Stimulated activated CD4-positive, alpha-beta T cell treated with anti-CD3 and anti-CD28 coated beads, TNF-alpha, amount 100 ng/mL, for 1 hour (primary cell): ENCODE measurements at places on chromosomes 5 and 9.

GRCh38 chr9:110065532-110065931, 142.4 kb downstream of the C9orf152 start:
- no peak for DNase-seq

- no peak for DNase-seq
These were observed 32.0 kb upstream of the DMRT2 start for GRCh38 chr9:1018121-1018520.

- DNase-seq, result no peak
These were observed 30.1 kb upstream of the AUH start for GRCh38 chr9:91391818-91392217.

- no peak for DNase-seq
These were observed 278.7 kb upstream of the TYRP1 start for GRCh38 chr9:12414514-12414913.

DNA sequence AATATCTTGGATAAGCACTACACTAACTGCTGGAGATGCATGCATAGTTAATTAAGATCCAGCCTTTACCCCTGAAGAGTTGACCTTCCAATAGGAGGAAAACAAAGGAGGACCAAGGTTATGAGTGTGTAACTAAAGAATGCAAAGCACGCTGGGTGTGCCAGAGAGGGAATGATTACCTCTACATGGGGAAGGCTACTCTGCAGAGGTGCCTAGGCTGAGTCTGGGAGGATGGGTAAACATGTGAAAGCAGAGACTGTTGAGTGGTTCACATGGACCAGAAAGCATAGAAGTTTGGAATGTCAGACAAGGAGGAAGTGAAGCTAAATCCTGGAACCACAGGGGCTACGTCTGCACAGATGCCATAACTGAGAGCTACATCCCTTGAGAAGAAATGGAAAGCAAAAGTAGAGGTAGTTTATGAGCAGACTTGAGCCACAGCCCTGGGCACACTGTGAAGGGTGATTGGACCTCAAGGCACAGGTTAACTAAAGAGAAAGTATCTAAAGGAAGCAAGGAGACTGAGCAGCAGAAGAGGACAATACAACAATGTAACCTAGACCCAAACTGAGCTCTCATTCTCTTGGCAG, 176.2 kb downstream of the DENND1A start:
- no peak for DNase-seq

GRCh38 chr5:78562001-78562400, 86.6 kb downstream of the LHFPL2 start:
- no peak for DNase-seq

GRCh38 chr9:127802576-127803443, at the start of gene FPGS:
Gene FPGS, plus strand, starts transcription at chr9:127802882. Its CDS starts 43 bp downstream, at chr9:127802925.
- peak; percentile 57 for DNase-seq

GRCh38 chr9:109048822-109049221, 35.5 kb upstream of the CTNNAL1 start:
- no peak for DNase-seq

- DNase-seq, result no peak
These were observed 7.9 kb upstream of the ANKDD1B start for GRCh38 chr5:75603371-75603770.

GRCh38 chr5:180330270-180330648, 22.9 kb downstream of the GFPT2 start:
- DNase-seq, result no peak

DNA sequence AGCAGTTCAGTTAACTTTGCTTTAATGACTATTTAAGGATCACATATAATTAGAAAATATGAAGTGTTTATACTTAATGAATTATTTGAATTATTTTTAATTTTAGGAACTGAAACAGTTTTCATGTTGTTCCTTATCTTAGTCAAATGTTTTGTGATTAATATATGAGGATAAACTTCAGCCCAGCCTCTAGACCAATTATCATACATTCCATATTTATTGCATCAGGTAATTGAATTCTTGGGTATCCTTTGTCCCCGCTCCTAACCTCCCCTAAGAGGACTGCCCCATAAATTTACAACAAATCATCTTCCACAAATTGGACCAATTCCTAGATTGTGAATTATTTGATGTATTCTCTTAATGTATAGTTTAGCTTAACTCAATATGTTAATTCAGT, 74.8 kb downstream of the ZNF622 start:
- no peak for DNase-seq

DNA sequence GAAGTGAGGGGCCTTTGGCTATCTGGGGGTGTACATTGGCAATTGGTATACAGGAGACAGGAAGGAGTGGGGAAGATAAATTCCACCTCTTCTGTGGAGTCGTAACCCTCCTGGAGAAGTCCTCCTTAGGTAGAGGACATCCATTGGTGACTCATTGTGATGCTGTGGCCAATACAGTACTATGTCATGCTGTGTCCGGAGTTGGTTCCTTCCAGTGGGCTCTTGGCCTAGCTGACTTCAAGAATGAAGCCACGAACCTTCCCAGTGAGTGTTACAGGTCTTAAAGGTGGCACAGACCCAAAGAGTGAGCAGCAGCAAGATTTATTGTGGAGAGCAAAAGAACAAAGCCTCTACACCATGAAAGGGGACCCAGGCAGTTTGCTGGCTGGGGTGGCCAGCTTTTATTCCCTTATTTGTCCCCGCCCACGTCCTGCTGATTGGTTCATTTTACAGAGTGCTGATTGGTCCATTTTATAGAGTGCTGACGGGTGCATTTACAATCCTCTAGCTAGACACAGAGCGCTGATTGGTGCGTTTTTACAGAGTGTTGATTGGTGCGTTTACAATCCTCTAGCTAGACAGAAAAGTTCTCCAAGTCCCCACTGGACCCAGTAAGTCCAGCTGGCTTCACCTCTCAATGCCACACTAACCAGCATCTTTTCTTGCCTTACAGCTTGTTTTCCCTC, 37.3 kb upstream of the FBP1 start:
- DNase-seq, result no peak

DNA sequence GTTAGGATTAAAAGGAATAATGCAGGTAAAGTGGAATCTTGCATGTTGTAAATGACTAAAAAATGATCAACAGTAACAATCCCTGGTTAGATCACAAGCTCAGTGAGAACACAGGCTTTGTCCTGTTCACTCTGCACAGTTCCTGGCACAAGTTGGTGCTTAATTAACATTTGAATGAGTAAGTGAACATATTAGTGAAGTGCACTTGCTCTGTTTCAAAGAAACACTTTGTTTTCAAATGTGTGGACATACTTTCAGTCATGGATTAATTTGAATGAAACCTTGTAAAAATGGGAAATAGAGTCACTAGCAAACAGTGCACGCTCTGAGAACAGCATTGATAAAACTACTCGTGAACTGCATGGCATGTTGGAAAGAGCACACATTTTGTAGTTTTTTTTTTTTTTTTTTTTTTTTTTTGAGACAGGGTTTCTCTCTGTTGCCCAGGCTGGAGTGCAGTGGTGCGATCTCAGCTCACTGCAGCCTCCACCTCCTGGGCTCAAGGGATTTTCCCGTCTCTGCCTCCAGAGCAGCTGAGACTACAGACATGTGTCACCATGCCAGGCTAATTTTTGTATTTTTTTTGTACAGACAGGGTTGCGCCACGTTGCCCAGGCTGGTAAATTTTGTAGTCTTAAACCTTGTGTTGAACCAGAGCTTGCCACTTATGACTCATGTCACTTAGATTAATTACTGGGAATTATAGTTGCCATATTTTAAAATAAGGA, 159.9 kb downstream of the LURAP1L start:
- no peak for DNase-seq

DNA sequence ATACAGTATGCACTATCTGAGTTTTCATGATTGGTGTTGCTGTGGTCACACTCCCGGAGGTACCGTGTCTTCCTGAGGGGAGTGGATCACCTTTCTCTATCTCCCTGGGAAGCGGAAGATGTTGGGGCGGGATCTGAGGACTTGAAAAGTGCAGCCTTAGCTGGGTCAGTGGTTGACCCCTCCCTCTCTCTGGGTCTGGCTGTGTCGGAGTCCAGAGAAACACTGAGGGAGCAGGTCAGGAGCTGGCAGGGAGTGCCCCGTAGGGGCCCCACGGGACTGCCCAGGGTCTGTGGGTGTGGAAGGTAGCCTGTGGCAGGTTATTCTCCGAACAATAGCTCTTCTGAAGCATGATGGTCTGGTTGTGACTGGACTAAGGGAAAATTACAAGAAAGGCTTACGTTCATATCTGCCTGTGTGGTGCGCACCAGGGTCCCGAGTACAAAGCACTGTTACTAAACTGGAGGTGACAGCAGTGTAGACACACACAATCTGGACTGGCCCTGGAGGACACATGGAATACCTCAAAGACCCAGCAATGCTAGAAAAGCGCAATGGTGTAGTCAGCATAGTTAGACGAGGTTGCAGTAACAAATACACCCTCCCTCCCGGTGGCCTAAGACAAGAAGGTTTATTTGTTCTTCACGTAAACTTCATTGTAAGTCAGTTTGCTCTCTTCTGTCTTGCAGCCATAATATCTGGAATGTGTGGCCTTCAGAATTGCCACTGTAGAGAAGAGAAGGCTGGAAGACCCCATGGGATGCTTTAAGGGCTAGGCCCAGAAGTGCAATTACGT, 9.4 kb upstream of the ZFP62 start:
- no peak for DNase-seq

DNA sequence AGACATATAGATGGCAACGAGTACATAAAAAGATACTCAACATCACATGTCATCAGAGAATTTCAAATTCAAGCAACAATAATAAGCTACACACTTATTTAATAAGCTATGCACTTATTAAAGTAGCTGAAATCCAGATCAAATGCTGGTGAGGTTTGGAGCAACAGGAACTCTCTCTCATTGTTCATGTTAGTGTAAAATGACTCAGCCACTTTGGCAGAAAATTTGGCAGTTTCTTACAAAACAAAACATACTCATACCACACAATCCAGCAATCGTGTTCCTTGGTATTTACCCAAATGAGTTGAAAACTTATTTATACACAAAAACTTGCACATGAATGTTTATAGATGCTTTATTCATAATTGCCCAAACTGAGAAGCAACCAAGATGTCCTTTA, 131.5 kb upstream of the NFIL3 start:
- no peak for DNase-seq

GRCh38 chr5:151087486-151087885, 6.7 kb upstream of the TNIP1 start:
- no peak for DNase-seq

- DNase-seq, result no peak
These were observed 27.1 kb upstream of the MGAT1 start for GRCh38 chr5:180829726-180830125.

DNA sequence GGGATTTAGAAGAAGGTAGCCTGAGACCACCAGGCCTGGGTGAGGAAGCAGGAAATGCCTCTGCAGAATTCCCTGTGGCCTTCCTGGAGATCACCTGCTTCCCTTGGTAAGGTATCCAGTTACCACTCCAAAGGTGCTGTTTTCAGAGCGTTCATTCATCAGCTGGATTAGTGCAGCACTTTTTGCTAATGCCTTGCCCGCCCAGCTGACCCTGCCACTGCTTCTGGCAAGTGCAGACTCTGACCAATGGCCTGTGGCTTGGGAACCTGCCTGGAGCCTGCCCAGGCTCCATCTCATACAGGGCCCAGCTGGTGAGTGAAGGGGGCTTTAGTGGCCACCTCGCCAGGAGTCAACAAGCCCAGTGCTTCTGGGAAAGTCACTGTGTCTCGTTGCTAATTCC, 48.6 kb downstream of the FOXI1 start:
- no peak for DNase-seq

DNA sequence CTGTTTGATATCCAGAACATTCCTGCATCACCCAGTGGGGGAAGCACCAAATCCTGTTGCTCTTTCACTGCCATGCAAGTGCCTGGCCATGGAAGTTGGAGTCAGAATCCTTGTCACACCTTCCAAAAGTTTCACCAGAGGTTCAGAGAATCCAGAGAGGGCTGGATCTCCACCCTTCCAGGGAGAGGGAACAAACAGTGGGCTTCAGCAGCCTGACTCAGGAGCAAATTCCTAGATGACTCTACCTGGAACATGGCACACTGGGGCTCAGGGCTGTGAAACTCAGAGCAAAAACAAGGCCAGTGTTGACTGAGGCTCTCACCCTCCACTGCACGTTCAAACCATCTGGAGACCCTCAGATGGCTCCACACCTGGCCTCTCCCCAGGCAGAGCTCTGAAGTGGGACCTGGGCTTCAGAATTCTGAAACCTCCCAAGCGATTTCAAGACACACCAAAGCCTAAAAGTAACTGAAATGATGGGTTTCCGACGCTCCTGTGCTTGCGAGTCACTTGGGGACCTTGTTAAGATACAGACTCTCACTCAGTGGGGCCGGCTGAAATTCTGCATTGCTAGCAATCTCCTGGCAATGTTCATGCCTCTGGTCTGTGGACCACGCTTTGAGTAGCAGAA, 205.9 kb downstream of the AUH start:
- DNase-seq, result no peak

DNA sequence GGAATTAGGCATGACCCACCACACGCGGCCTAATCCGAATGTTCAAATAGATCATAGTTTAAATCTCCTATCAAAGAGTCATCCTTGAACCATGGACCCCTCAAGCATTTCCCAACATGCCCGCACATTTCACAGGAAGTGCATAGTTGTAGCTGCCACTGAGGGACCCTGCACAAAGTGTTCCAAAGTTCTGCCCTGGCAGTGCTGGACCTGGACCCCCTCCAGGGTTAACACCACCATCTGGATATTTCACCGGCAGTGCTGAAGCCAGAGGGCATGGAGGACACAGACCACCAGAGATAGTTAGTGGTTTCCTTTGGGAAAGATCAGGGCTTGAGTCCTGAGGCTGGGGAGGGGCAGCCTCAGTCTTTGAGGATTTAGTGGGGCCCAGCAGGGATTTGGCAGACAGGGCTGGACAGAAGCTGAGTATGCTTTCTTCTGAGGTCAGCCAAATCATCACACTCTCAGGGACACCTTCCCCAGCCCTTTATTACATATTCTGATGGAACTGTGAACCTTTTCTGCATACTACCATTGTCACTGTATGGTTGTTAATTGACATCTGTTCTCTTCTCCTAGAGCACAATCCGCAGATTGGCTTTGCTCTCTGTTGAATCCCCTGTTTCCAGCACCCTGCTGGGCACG, 143.6 kb upstream of the EFNA5 start:
- DNase-seq, result no peak

DNA sequence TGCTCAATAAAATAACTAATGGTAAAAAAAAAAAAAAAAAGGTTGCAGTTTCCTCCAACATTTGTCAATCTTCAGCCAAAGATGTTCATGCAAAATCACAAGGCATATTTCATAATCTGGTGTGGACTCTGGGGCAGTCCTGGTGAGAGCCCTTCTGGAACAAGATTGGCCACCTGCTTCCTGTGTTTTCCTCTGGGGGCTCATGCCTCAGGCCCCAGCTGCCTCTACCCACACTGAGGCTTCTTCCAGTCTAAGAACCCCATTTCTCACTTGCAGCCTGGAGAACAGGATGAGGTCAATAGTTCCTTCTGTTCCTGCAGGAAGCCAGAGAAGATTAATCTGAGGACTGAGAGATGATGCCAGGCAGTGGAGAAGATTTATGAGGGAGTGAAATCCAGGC, 492.6 kb upstream of the BRINP1 start:
- DNase-seq, result no peak

DNA sequence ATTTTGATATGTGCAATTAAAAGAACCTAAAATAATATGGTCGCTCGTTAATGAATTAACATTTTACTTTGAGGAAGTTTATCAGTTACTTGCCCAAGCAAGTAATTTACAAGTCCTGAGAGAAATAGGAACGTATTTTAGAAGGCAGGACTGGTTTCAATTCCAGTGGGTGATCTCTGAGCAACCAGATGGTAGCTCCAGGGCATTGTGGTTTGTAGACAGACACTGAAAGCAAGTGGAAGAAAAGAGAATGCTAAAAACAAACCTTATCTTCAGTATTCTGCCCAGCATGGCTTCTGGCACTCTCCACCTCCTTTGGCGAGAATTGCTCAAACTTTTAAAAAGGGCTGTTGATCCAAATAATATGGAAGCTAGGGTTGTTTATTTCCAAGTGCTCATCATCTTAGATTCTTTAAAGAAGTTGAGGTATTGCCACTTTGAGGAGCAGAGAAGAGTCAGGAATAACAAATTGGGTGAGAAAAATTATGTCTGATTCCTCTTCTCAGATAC, 31.8 kb upstream of the ERAP2 start:
- DNase-seq, result no peak
